Sciatic nerve (tissue), 2 donors: ENCODE measurements at places on chromosomes 6 and 20.

- no peak for DNase-seq
Measured at GRCh38 chr20:50399917-50400704, 110.1 kb upstream of the PTPN1 start.

DNA sequence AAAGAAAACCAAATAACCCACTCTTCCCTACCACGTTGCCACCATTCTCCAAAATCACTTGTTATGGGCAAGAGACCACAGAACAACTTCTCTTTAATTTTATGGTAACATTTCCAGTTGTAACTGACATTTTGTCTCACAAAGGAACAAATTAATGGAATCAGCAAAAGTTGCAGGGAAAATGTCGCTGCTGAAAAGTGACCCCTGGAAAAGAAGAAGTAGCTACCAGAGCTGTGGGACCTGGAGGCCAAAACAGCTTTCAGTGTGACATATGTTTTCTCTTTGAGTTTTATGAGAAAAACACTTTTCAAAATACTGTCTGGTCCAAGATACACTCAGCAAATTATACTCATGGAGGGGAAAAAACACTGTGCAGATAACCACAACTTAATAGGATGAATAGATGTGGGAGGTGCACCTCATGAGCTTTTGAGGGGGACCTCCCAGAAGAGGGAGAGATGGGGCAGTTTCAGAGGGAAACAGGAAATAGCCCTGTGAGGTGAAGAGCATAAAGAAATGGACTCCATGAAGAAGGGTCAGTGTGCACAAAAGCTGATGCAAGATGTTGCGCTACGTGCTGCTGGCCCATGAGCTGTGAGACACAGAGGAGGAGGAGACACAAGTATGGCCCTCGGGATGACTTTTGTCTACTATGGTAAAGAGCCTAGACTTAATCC, 87.3 kb downstream of the DTNBP1 start:
- no peak for DNase-seq

DNA sequence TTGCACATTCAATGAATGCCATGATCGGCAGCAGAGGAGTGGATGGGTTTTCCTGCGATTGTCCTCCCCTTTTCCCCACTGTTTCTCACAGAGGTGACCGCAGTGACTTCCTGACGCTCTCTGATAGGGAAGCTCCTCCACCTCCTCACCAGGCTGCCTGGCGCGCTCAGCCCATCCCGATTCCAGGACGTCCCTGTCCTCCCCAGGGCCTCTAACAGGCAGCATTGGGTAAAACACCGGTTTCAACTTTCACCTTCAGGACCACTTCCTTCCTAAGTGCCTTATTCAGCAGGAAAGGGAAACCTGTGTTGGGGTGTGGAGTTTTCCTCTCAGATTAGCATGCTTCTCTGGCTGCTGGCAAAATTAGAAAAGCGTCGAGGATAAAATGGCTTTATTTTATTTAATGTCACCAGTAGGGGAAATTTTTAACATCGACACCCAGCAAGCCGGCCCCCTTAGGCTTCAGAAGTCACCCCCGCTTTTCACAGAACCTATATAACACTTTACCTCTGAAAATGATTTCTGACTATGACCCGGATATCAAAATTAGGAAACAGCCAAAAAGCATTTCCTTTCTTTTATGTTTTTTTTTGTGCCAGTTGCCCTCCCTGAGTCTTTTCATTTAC, 570.4 kb upstream of the GJE1 start:
- DNase-seq: peak; percentile 60

GRCh38 chr20:22692119-22692475, 107.7 kb upstream of the FOXA2 start:
- no peak for DNase-seq

- DNase-seq: no peak
Measured at GRCh38 chr20:64196847-64197306, 32.6 kb downstream of the MYT1 start.

DNA sequence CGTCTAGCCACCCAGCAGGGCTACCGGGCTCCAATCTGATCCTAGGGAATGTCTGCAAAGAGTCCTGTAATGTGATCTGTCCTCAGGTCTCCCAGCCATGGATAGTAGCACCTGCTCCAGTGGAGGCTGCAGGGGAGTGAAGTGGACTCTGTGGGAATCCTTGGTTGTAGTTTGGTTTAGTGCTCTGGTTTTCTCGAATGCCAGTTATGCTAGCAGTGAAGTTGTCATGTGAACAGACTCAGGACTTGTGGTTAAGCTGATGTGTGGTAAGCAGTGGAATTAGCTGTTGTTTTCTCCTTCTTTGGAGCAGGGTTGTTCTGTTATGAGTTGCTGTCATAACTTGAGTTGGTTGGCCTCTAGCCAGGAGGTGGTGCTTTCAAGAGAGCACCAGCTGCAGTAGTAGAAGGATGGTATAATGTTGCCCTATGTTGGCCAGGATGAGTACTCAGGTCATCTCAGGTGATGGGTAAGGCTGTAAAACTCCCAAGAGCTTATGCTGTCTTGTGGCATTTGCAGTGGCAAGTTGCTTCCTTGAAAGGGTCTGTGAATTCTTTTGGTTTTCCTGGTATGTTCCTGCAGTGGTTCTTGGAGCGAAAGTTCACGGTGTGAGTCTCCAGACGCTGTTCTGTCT, 390.2 kb downstream of the UTRN start:
- DNase-seq: no peak

DNA sequence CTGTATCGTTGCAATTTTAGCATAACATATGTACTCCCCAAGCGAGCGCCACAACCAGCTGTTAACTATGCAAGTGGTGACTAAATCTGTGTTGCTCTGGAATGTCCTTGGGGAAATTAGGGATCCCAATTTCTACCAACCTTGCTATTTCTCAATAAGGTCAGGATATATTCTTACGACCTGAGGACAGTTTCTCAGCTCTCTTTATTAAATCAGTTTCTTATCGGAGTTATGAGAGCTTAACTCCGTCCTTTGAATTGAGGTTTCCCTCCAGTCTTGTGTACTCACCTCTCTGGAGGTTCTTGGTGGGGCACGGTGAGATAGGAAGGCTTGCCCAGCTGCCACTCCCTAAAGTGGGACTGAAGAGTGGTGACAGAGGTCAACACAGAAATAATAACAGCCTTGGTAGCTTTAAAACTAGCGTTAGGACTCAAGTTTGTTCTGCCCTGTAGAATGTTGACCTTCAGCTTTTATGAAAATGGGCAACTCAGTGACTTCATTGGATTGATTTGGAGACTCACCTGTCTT, 694 bp downstream of the MRPS18B start:
- no peak for DNase-seq

- DNase-seq: no peak
Measured at GRCh38 chr6:123417535-123417934, 219.2 kb downstream of the TRDN start.

GRCh38 chr6:4344317-4344899, 209.0 kb upstream of the ECI2 start:
- DNase-seq: no peak
